ENCODE measurements at places on chromosomes 16 and 17.

- no peak for DNase-seq
Measured at GRCh38 chr16:72373201-72373600, 201.2 kb upstream of the PMFBP1 start.

- DNase-seq: no peak
Measured at GRCh38 chr17:4019275-4019674, 55.0 kb upstream of the ATP2A3 start.

- DNase-seq: no peak
Measured at GRCh38 chr16:52384378-52384777, 162.6 kb downstream of the TOX3 start.

DNA sequence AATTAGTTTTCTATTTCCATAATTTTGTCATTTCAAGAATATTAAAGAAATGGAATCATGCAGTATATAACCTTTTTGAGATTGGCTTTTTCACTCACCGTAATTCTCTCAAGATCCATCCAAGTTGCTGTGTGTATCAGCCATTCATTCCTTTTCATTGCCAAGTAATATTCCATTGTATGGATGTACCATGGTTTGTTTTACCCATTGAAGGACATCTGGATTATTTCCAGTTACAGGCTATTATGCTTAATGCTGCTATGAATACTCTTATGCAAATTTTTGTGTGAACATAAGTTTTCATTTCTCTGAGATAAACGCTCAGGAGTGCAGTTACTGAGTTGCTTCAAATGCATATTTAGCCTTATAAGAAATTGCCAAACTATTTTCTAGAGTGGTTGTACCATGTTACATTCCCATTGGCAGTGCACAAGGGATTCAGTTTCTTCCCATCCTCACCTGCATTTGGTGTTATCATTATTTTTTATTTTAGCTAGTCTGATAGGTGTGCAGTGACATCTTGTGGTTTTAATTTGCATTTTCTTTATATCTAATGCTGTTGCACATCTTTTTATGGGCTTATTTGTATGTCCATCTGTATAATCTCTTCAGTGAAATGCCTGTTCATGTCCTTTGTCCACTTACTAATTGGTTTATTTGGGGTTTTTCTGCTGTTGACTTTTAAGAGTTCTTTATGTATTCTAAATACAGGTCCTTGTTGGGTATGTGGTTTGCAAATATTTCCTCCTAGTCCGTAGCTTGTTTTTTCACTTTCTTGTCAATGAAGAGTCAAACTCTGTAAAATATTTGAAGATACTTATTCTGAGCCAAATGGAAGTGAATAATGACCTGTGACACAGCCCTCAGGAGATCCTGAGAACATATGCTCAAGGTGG, 32.7 kb downstream of the BMERB1 start:
- DNase-seq: no peak

DNA sequence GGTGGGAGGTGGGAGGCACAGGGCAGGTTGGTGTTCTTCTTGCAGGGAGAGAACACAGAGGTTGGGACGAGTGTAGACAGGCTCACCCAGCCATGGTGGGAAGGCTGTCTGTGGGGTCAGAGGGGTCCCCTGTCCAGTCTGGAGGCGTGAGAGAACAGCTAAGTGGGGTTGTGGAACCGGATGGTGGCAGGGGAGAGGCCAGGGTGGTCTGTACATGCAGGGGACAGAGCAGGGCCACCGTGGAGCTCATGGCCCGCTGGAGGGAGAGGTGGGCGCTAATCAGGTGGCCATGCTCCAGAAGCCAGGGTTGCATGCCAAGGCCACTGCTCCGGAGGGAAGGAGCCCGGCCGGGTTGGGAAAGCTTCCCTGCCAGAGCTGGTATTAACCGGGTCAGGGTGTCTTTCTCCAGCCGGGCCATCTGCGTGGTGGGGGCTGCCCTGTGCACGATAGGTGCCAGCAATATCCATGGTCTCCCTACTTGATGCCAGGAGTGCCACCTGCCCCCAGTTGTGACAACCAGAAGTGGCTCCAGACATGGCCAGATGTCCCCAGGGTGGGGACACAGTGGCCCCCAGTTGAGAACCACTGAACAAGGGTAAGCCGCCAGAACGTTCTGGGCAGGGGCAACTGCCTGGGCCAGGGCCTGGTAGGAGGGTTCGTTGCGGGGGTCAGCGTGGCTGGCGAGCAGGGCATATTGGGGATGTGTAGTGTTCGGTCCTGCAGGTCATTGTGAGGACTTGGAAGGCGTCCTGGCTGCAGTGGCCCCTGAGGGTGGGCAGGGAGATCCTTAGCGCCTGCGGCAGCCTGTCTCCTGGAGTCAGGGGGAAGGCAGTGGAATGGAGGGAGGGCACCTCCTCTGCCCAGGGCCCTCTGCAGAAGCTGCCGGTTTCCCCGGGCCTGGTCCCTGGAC, 5.1 kb downstream of the SNN start:
- DNase-seq: no peak
